ENCODE measurements at places on chromosomes 13 and 19. TPM values are rescaled to one million over a fixed set of nuclear protein-coding genes. Genes with fewer than 3 reads are reported as not detected.

The MTUS2 gene
- total RNA-seq = not detected

The LILRA1 gene
- not detected for total RNA-seq

The ZNF415 gene
- total RNA-seq = not detected

The CCDC8 gene
- not detected for total RNA-seq

The GFY gene
- 0.08 TPM for total RNA-seq

The CAPN12 gene
- total RNA-seq = 6.1 TPM

The CEACAM1 gene
- 3.8 TPM for total RNA-seq

The MAST1 gene
- 1.4 TPM for total RNA-seq

The EXOC3L2 gene
- 1.8 TPM for total RNA-seq

The SIGLEC10 gene
- total RNA-seq = not detected

The RASIP1 gene
- 0.59 TPM for total RNA-seq

The C5AR2 gene
- 15.0 TPM for total RNA-seq

The FFAR2 gene
- total RNA-seq = not detected

The NFIX gene
- total RNA-seq = 4.3 TPM

The TMEM150B gene
- total RNA-seq = not detected

The CDX2 gene
- 0.60 TPM for total RNA-seq

The QPCTL gene
- 6.5 TPM for total RNA-seq

The GIPR gene
- 3.5 TPM for total RNA-seq

The ZNF723 gene
- not detected for total RNA-seq

The ZNF69 gene
- total RNA-seq = not detected

The OR7A5 gene
- total RNA-seq = not detected

The CARS2 gene
- 48.5 TPM for total RNA-seq

The SEMA6B gene
- total RNA-seq = 5.6 TPM

The CYP4F8 gene
- not detected for total RNA-seq

The IFI30 gene
- total RNA-seq = 10.8 TPM

The TYROBP gene
- not detected for total RNA-seq

The MYO9B gene
- total RNA-seq = 31.2 TPM

The MTIF3 gene
- total RNA-seq = 20.1 TPM

The CALR3 gene
- not detected for total RNA-seq

The PSG4 gene
- total RNA-seq = 0.64 TPM

The FXYD7 gene
- 0.36 TPM for total RNA-seq

The TNFSF11 gene
- not detected for total RNA-seq

The C19orf81 gene
- 11.5 TPM for total RNA-seq

The GZMM gene
- 0.56 TPM for total RNA-seq

The SLC46A3 gene
- total RNA-seq = 1.4 TPM

The ERCC1 gene
- total RNA-seq = 160 TPM

The ZNF155 gene
- total RNA-seq = 2.3 TPM
